ENCODE measurements at places on chromosomes 2 and 18. TPM values are rescaled to one million over a fixed set of nuclear protein-coding genes. Genes with fewer than 3 reads are reported as not detected.

STARD6 gene
- not detected for total RNA-seq

PLEKHH2 gene
- total RNA-seq: not detected

ANKRD62 gene
- not detected for total RNA-seq

LRPPRC gene
- total RNA-seq: 62.9 TPM

ZNF512 gene
- total RNA-seq: 43.7 TPM

OTOF gene
- total RNA-seq: 0.07 TPM

ANKRD53 gene
- total RNA-seq: not detected
